ENCODE measurements at places on chromosomes 3 and 15.
A peak's percentile ranks its signal among the peaks of the same experiment; 100 is the strongest.

DNA sequence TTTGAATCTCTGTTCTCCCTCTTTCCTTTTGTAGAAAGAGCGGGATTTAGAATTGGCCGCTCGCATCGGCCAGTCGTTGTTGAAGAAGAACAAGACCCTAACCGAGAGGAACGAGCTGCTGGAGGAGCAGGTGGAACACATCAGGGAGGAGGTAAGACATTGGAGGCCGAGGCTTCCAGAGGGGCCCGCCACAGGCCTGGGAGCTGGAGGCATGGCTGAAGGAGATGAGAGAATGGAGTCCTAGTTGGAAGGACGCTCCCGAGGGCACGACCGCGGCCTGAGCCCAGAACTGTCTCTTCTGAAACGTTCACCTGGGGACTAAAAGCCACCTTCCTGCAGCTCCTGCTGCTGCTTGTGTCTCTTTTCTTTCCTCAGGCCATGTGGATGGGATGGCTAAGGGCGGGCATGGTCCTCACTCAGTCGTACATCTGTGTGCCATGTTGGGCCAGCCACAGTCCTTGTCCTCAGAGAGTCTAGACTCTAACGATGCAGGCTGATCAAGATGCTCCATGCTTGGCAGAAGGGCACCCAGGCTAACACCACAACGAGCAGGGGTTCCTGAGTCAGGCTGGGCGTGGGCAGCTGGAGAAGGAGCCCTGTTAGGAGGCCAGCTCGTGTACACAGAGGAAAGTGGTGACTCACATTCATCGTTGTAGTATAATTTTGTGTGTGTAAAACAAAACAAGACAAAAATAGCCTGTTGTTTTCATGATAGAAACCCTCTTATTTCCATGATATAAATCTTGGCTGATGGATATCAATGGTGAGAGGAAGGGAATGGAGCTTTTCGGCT is 81.1 kb downstream of the CCK start:
- peak; percentile 78 for DNase-seq

GRCh38 chr3:29338377-29338776 is 57.5 kb downstream of the RBMS3 start:
- no peak for DNase-seq

DNA sequence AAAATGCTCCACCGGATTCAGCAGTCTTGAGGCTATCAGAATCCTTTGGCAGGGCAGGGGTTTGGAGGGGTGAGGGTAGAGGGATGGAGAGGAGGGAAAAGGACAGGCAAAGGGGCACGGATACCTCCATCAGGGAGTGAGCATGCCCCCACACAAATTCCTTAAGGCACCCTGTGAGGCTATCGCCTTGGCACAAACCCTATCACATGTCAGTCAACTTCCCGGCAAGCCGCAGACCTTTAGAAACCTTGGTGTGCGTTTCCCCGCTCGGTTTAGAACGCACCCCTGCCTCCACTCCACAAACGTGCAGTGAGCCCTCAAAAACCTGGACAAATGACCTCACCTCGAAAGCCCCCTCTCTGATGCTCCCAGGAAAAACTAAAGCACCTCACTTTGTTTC is 422 bp upstream of the SETMAR start:
- no peak for DNase-seq

DNA sequence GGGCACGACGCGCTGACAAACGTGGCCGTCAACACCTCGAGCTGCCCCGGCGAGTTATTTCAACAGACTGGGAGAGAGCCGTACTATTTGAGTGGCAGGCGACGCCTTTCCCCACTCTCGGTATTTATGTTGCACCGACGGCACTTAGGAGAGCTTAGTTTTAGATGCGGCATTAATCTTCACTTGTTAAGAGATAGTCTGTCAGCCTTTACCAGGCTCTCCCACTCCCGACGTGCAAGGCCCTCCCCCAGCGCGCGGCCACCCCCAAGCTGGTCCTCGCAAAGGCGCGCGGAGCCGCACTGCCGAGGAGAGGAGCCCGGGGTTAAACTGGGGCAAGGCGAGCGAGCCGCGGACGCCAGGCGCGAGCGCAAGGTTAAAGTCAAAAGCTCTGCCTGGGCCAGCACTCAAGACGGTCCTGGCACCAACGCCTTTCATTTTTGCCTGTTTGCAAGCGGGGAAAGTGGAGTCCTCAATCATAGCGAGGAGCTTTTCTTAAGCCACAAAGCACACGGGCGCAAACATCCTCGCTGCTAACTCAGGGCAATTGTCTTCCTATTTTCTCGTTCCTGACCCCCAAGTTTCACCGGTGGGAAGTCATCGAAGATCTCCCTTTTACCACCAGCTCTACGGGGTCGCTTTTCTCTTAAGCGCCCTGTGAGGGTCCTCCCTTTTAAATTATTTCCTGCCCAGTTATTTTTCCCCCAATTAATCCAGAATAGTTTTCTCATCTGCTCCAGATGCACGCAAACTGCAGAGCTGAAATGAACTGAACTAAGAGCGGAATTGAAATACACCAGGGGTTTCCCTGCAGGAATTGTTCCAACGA is 86.6 kb downstream of the NR2F2 start:
- DNase-seq, result peak; percentile 6

- peak; percentile 76 for DNase-seq
Observed at GRCh38 chr15:65796610-65797078, 4.6 kb upstream of the DENND4A start.

GRCh38 chr3:52088445-52089367 is 32.3 kb upstream of the DUSP7 start:
- peak; percentile 88 for DNase-seq

DNA sequence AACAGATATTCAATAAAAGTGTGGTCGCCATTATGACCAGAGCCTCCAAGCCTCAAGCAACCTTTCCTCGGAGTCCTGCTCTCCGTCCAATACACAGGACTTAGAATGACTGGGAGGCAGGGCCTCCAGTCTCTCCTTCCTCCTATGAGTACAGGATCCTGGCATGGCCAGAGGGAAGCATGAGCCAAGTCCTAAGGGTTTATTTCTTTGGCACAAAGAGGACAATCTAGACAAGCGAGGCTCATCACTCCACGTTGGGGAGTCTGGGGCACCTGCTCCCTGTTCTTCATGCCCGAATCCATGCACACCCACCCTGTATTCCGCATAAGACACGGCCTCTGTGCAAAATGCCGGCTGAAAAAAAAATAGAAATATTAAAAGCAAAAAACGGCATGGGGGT is 6.8 kb downstream of the PRRT3 start:
- no peak for DNase-seq

GRCh38 chr3:14920536-14920935 is 26.8 kb upstream of the NR2C2 start:
- DNase-seq, result no peak

GRCh38 chr3:41239587-41239986 is 40.3 kb downstream of the CTNNB1 start:
- DNase-seq, result peak; percentile 21

GRCh38 chr3:137588871-137589270 is 175.2 kb upstream of the SOX14 start:
- no peak for DNase-seq

- peak; percentile 68 for DNase-seq
Observed at GRCh38 chr3:69890084-69890483, 109.4 kb upstream of the SAMMSON start.

DNA sequence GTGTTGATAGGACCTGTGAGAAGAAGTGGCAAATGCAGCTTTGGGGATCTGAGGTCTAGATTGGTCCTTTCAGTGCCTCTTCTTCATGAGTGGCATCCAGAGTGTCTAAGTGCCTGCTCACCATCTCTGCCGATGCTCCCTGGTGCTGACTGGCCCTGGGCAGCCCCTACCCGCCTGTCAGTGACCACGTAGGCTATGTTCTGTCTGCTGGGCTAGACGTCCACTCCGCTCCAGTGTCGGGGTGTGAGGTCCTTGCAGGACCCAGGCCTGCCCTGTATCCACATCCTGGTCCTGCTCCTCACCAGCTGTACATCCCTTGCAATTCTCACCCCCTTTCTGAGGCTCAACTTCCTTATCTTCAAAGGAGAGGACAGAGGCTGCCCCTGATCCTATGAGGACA is 48.3 kb upstream of the PRR23E start:
- DNase-seq, result no peak

DNA sequence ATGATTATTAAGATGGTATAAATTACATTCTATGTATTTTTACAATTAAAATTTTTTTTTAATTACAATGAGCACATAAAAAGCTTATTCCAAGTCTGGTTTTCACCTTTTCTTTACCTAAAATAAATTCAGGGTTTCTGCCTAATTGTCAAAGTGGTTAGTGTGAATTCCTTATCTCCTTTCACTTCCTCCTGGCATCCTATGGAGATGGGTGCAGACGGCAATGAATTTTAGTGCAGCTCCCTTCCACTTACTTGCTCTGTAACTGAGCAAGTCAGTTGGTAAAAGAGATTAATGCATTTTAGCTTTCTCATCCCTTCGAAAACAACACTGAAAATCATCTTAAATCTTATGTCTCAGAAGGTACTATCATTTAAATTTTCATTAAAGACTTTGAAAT is 13.1 kb downstream of the HDGFL3 start:
- DNase-seq, result no peak

- no peak for DNase-seq
Observed at GRCh38 chr3:14047027-14047426, 77.6 kb downstream of the CHCHD4 start.

DNA sequence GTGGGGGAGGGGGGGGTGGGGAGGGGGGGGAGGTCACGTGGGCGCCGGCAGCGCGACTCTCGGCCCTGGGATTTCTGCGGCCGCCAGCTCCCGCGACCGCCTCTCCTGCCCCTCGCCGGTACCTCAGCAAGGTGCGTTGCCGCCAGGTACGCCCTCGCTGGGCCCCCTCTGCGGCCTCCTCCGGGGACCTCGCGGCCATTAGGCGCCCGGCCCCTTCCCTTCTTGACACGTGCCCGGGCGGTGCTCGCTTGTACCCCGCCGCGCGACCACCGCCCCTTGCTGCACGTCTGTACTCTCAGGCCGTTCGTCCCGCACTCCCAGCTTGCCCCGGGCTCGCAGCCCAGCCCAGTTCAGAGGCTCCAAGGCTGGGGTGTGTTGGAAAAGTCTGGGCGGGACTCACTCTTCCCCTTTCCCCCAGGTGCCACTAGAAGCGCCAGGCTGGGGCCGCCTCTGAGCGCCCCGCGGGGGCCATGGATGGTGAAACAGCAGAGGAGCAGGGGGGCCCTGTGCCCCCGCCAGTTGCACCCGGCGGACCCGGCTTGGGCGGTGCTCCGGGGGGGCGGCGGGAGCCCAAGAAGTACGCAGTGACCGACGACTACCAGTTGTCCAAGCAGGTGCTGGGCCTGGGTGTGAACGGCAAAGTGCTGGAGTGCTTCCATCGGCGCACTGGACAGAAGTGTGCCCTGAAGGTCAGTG is at the start of gene MAPKAPK3:
TSS of gene MAPKAPK3 (plus strand) at position 56 of the 696 bp plus-strand sequence. CDS start at position 471, 415 bp downstream.
- DNase-seq, result no peak

GRCh38 chr3:13282986-13283876 is 136.9 kb downstream of the NUP210 start:
- DNase-seq, result no peak

DNA sequence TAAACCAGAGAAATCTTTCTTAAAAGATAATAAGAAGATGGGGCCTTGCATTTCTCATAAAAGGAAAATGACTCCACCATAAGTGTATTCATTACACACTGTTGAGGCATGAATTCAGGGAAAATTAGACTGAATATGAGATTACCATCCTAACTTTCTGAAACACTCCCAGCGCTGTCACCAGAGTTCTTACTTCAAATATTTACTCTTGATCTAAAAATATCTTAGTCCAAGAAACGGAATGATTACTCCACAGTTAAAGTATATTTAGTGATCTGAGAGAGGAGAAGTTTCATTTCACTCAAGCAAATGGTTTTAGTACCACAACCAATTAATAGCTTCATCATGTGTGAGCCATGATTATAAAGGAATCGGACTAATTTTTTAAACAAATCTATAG is 300.3 kb downstream of the ZBTB20 start:
- no peak for DNase-seq

DNA sequence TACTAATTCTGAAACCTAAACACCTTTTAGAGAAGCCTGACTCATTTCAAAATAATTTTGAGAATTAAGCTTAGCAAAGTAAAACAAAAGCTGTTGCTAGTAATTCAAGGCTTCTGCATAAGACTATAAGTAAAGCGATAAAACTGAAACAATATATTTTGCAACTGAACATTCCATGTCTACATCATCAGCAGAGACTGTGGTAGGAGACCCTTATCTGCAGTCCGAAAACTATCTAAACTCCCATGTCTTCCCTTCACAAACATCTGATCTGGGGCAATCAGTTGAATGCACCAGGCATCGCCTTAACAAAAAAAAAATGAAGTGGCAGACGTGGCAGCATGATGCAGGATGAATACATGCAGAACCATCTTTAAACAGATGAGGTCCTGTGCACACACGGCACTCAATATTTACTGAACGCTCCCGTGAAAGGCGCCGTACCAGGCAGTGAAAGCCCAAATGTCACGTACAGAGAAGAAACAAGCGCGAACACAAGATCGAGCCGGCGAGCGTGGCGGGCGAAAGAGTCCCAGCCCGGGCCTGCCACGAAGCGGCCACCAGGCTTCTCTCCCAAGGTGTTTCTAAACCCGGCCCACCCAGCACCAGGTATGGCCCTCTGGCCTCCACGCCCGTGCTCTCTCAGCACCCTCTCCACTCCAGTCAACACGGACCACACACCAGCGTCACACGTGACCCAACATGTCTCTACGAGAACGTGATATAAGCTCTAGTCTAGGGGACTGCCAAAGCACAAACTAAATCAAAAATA is 63.0 kb downstream of the CHSY1 start:
- peak; percentile 69 for DNase-seq

DNA sequence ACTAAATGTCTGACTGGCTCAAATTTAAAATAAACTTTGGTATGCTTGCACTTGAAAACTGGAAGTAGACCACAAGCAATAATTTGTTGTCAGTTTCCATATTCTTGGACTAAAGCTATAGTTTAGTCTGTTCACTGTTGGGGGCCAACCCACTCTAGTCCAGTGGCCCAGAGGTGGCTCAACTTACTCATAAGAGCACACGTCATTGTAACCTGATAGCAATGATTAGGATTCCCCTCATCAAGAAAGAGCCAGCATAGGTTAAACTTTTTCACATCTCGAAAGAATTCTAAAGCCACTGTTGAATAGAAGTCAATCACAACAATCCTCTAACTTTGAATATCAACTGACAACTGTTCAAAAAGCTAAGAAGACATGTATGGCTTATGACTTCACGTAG is 147.0 kb downstream of the MEIS2 start:
- peak; percentile 28 for DNase-seq

GRCh38 chr3:60365360-60365759 is 885.9 kb downstream of the FHIT start:
- DNase-seq, result peak; percentile 38

DNA sequence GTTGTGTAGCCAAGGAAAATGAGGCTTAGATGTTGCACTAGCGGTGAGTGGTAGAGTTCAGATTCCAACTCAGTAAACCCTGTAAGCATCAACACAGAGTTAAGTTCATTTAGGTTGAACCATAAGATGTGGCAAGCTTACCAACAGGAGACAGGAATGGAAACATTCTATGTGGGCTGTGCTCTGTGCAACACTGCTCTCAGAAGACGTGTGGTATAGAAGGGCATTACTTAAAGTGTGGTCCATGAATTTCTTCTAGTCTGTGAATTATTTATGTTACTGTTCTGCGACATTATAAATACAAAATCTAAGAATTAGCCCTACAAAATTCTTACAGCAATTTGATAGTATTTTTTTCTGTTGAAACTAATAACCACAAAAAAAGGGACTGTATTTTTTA is 213.3 kb downstream of the GRM7 start:
- DNase-seq, result no peak
